Esophagus squamous epithelium (tissue), 5 donors: ENCODE measurements at places on chromosomes 7 and 10. TPM values are rescaled to one million over a fixed set of nuclear protein-coding genes. Genes with fewer than 3 reads are reported as not detected.

- no peak overlapping the region for H3K27ac ChIP-seq
- no peak for DNase-seq
- no peaks in the 10 kb centered on the region for H3K4me1 ChIP-seq
- H3K4me3 ChIP-seq: no peak overlapping the region
- no peaks in the 10 kb centered on the region for H3K27me3 ChIP-seq
Measured at GRCh38 chr7:5213286-5213645, 23.2 kb downstream of the WIPI2 start.

DNA sequence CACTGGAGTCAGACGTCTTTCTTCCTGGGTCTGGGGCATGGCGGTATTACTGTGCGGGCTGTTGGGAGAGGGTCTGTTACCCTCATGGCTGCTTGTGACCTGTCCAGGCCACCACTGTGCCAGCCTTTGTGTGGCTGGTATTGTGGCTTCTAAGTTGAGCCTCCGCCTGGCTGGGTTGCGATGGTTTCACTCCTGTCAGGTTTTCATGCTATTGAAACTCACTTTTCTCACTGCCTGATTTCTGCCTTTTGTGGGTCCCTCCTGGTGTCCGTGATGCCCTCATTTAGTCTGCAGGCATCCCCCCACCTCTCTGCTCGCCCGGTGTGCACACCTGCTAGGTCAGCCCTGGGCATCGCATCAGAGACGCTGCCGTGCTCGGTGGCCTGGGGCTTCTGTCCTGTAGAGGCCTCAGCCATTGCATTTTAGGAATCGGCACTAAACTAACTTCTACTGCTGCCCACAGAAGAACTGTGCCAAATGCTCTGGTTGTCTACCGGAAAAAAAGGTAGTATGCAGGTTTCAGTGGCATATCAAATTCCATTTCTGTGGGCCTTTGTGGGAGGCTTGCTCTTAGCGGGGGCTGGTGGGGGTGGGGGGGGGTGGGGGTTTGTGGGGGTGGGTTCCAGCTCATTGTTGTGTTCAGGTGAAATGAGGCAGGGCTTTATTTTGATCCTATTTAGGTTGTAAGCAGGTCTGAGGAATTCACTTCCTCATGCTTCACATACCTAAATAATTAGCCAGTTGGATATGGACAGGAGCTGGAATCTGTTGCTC, 64.3 kb downstream of the MGMT start:
- no peaks in the 10 kb centered on the region for H3K36me3 ChIP-seq
- no peaks in the 10 kb centered on the region for H3K27me3 ChIP-seq
- no peak overlapping the region for H3K27ac ChIP-seq
- no peak for DNase-seq

DNA sequence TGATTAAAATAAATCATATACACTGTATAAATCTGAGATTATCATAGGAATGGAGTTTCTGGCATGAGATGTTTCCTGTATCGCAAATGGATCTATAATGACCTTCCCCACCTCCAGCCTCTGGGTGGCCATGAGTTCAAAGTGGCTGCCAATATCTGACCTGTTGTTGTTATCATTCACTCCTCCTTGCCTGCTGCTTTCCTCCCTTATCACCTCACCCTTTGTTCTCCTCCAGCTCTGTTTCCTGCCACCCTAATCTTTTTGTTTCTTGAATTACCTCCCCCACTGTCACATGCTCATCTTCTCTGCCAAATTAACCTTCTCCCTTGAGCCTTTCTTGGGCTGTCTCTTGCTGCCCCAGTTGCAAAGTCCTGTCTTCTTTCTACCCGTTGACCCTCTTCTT, 12.0 kb downstream of the SCD start:
- H3K36me3 ChIP-seq: no peaks in the 10 kb centered on the region
- H3K27ac ChIP-seq: no peak overlapping the region
- H3K4me1 ChIP-seq: no peaks in the 10 kb centered on the region
- DNase-seq: no peak
- H3K4me3 ChIP-seq: no peak overlapping the region
- no peaks in the 10 kb centered on the region for H3K27me3 ChIP-seq

DNA sequence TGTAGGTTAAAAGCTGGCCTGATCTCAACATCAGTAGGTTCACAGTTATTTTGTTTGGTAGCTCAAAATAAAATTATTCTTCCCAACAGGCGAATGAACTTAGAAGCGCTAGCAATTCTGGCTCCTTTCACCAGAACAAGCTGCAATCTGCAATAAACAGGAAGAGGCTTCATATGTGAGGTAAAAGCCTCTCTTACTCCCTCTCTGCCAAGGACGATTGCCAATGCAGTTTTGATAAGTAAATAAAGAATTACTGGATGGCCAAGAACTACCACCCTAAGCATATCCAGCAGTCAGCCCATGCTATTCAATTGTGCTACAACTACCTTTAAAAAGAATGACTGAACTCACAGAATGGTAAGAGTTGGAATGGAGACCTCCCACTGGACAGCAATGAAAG, 150.0 kb upstream of the LAMB4 start:
- H3K36me3 ChIP-seq: no peaks in the 10 kb centered on the region
- no peaks in the 10 kb centered on the region for H3K27me3 ChIP-seq
- H3K27ac ChIP-seq: no peak overlapping the region
- DNase-seq: no peak
- H3K4me1 ChIP-seq: peaks cover 10% of the 10 kb centered on the region
- no peak overlapping the region for H3K4me3 ChIP-seq

GRCh38 chr10:79406683-79407422, 38.6 kb downstream of the ZCCHC24 start:
- no peak overlapping the region for H3K27ac ChIP-seq
- H3K27me3 ChIP-seq: no peaks in the 10 kb centered on the region
- no peaks in the 10 kb centered on the region for H3K4me1 ChIP-seq
- no peak overlapping the region for H3K4me3 ChIP-seq
- no peak for DNase-seq
- no peaks in the 10 kb centered on the region for H3K36me3 ChIP-seq

Gene LRIT1
- total RNA-seq: 0.34 TPM

Gene ATP6V0A4
- total RNA-seq: 0.95 TPM

Gene TRA2A
- total RNA-seq: 23.7 TPM

Gene CABCOCO1
- not detected for total RNA-seq

Gene KCND2
- 0.09 TPM for total RNA-seq
